ENCODE measurements at places on chromosomes 3 and 15.
A peak's percentile ranks its signal among the peaks of the same experiment; 100 is the strongest.

DNA sequence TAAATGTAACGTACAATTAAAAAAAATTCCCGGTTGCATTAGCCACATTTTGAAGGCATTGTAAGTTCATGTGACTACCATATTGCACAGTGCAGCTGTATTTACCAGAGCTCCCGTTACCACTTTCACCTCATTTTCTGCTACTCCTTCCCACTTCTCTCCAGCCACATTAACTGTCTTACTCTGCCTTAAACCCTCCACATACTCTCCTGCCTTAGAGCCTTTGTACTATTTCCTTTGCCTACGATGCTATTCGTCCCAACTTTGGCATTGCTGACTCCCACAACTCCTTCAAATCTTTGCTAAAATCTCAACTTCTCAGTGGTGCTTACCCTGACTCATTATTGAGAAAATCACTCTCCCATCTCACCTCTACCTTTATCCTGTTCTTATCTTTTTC is 115.2 kb downstream of the CADM2 start:
- DNase-seq = no peak

- no peak for DNase-seq
Observed at GRCh38 chr3:194080436-194080835, 55.5 kb upstream of the HES1 start.

GRCh38 chr3:54322354-54322753 is 200.0 kb downstream of the CACNA2D3 start:
- DNase-seq = no peak

DNA sequence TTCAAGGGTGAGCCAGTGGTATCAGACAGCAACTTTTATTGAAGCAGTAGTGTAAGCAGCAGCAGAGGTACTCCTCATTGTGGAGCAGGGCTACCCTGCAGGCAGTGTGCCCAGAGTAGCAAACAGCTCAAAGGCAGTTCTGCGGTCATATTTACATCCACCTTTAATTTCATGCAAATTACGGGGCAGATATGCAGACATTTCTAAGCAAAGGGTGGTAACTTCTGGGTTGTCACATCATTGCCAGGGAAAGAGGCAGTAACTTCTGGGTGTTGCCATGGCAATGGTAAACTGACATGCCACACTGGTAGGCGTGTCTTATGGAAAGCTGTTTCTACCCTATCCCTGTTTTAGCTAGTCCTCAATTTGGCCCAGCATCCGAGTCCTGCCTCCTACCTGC is 46.5 kb upstream of the CLDN18 start:
- DNase-seq = no peak

DNA sequence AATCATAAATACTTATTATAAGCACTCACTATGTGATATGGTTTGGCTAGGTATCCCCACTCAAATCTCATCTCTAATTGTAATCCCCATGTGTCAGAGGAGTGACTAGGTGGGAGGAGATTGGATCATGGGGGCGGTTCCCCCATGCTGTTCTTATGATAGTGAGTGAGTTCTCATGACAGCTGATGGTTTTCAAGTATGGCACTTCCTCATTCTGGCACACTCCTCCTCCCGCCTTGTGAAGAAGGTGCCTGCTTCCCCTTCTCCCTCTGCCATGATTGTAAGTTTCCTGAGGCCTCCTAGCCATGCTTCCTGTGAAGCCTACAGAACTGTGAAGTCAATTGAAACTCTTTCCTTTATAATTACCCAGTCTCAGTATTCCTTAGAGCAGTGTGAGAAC is 53.3 kb upstream of the CHMP2B start:
- no peak for DNase-seq

DNA sequence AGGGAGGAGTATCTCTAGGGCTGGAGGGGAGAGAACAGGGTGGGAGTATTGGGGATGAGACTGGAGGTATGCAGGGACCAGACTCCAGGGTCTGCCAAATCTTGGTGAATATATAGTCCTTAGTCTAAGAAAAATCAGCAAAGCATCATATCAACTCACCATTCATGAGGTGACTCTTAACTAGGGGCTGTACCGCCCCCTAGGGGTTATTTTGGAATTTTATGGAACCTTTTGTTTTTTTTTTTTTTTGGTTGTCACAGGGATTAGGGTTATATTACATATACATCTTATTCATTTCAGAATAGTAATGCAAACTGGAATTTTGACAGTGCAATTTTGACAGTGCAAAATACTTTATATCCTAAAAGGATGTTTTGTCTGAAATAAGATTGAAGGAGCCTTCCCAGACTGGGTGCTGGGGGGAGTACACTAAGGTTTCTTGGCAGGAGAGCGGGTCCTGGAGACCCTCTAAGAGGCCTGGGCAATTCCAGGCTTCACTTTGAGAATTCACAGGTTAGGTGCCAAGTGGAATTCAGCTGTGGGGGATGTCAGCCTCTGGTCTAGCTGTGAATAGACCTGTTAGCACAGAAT is 7.5 kb downstream of the CMTM7 start:
- DNase-seq = peak; percentile 78

DNA sequence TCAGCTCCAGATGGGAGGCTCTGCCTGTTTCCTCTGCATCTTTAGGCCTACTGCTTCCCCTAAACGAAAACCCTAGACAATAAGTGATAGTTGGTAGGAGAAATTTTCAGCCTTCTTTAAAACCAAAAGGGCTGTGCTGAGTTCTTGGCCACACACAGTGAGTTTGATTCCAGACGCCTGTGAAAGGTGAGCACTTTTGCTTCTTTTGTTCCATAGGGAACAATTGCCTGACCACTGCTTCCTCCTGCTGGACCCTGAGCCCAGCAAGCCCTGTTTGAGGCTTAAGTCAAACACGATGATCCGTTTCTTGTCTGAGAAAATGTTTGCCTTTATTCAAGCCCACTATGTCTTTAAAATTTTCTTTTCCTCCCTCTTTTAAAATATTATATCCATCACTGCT is 493.9 kb downstream of the ZIC1 start:
- DNase-seq = no peak

Data from CD4-positive, alpha-beta T cell treated with Interleukin-15 for 4 hours (primary cell).